ENCODE measurements at places on chromosomes 7 and 10. TPM values are rescaled to one million over a fixed set of nuclear protein-coding genes. Genes with fewer than 3 reads are reported as not detected.

Gene ADAMTS14
- not detected for total RNA-seq

Gene FHIP2A
- total RNA-seq: 52.8 TPM

Gene GCK
- 0.47 TPM for total RNA-seq

Gene C10orf105
- 0.25 TPM for total RNA-seq

Gene NAT16
- not detected for total RNA-seq

Gene SAP25
- 53.4 TPM for total RNA-seq

Gene PDE1C
- total RNA-seq: not detected

Gene SLC18A3
- total RNA-seq: not detected

Gene DPY19L1
- total RNA-seq: 6.0 TPM

Gene PDK4
- total RNA-seq: not detected

Gene PNLIP
- not detected for total RNA-seq

Gene SFTPA1
- total RNA-seq: not detected

Gene FXYD4
- total RNA-seq: not detected

DNA sequence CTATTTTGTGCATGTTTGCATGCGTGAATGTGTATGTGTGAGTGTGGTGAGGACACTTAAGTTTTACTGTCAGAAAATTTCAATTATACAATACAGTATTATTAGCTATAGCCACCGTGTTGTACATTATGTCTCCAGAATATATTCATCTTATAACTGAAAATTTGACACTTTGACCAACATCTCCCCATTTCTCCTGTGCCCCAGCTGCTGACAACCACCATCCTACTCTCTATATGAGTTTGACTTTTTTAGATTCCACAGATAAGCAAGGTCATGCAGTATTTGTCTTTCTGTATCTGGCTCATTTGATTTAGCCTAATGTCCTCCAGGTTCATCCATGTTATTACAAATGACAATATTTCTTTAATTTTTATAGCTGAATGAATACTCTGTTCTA, 195.0 kb downstream of the GPR37 start:
- no peaks in the 10 kb centered on the region for H3K36me3 ChIP-seq
- H3K27ac ChIP-seq: no peak overlapping the region
- no peaks in the 10 kb centered on the region for H3K27me3 ChIP-seq
- no peak for DNase-seq
- H3K4me3 ChIP-seq: no peak overlapping the region

GRCh38 chr10:68992636-68993440, 4.2 kb downstream of the KIFBP start:
- no peak overlapping the region for H3K4me3 ChIP-seq
- peaks cover 45% of the 10 kb centered on the region for H3K4me1 ChIP-seq
- DNase-seq: no peak
- no peak overlapping the region for H3K27ac ChIP-seq

GRCh38 chr7:144853542-144853941, 17.7 kb upstream of the TPK1 start:
- no peak for DNase-seq
- no peak overlapping the region for H3K27ac ChIP-seq
- H3K36me3 ChIP-seq: no peaks in the 10 kb centered on the region
- H3K4me1 ChIP-seq: no peaks in the 10 kb centered on the region
- no peak overlapping the region for H3K4me3 ChIP-seq
- H3K27me3 ChIP-seq: no peaks in the 10 kb centered on the region

GRCh38 chr10:129944456-129944855, 19.6 kb downstream of the EBF3 start:
- no peaks in the 10 kb centered on the region for H3K36me3 ChIP-seq
- H3K4me3 ChIP-seq: no peak overlapping the region
- no peak overlapping the region for H3K27ac ChIP-seq
- no peak for DNase-seq

GRCh38 chr10:38094158-38094926, at the start of gene ZNF37A:
TSS of gene ZNF37A (plus strand) at chr10:38094337. CDS start at chr10:38096618, 2,281 bp downstream.
- H3K27me3 ChIP-seq: no peaks in the 10 kb centered on the region
- peak within 1 kb of the TSS; percentile 94 for H3K4me3 ChIP-seq
- peak; percentile 87 for DNase-seq
- H3K4me1 ChIP-seq: peaks cover 23% of the 10 kb centered on the region
- H3K27ac ChIP-seq: peak within 1 kb of the TSS; percentile 70

GRCh38 chr7:106092204-106092603, 19.9 kb downstream of the SYPL1 start:
- H3K27ac ChIP-seq: no peak overlapping the region
- H3K4me3 ChIP-seq: no peak overlapping the region
- no peaks in the 10 kb centered on the region for H3K27me3 ChIP-seq
- peaks cover 58% of the 10 kb centered on the region for H3K36me3 ChIP-seq
- no peak for DNase-seq

GRCh38 chr7:23205909-23206767, 24.3 kb downstream of the NUP42 start:
- H3K27me3 ChIP-seq: peaks cover 6% of the 10 kb centered on the region
- H3K27ac ChIP-seq: no peak overlapping the region
- peak overlapping the region; percentile 14 for H3K4me3 ChIP-seq
- no peaks in the 10 kb centered on the region for H3K4me1 ChIP-seq
- peaks cover 2% of the 10 kb centered on the region for H3K36me3 ChIP-seq
- no peak for DNase-seq

GRCh38 chr7:47852330-47853245, 95.7 kb downstream of the PKD1L1 start:
- H3K27ac ChIP-seq: no peak overlapping the region
- no peaks in the 10 kb centered on the region for H3K4me1 ChIP-seq
- no peaks in the 10 kb centered on the region for H3K27me3 ChIP-seq
- H3K36me3 ChIP-seq: no peaks in the 10 kb centered on the region
- no peak for DNase-seq

GRCh38 chr10:12681252-12681651, 320.3 kb downstream of the CCDC3 start:
- no peak overlapping the region for H3K27ac ChIP-seq
- no peaks in the 10 kb centered on the region for H3K4me1 ChIP-seq
- no peak overlapping the region for H3K4me3 ChIP-seq
- peak; percentile 4 for DNase-seq

DNA sequence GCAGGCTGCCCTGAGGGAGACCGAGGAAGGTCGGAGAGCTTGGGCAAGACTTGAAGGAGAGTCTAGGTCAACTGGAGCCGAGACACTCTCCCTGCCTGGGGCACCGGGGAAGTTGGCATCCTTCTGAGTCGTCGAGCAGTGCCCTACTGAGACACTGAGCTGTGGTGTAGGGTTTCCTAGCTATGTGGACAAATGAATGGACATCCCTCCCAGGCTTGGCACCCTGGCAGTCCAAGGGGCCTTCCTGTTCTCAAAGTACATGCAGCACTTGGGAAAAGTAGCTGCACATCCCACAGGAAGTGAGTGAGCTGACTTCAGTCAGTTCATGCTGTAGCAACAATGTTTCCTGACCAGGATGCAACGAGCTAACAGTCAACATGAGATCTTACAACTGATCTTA, 57.2 kb upstream of the INPP5A start:
- no peak overlapping the region for H3K4me3 ChIP-seq
- H3K36me3 ChIP-seq: no peaks in the 10 kb centered on the region
- H3K27ac ChIP-seq: no peak overlapping the region
- H3K4me1 ChIP-seq: no peaks in the 10 kb centered on the region
- H3K27me3 ChIP-seq: no peaks in the 10 kb centered on the region

DNA sequence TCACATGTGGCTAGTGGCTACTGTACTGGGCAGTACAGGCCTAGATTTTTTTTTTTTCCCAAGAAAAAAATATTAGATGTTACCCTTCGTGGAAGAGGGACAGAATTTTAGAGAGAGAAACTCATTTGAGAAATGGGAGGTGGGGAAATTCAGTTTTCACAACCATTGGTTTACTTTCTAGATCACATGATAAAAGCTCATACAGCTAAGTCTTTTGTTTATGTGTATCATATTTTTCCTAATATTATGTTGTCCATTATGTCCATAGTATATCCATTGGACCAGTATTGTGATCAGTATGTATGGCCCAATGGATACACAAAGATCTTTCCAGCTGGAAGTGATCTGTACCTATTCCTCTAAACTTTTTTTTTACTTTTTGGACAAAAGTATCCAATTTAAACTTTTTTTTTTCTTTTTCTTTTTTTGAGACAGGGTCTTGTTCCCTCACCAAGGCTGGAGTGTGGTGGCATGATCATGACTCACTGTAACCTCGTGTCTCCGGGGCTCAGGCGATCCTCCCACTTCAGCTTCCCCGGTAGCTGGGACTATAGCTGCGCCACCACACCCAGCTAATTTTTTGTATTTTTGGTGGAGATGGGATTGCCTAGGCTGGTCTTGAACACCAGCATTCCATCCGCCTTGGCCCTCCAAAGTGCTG, 4.1 kb downstream of the CALU start:
- peaks cover 2% of the 10 kb centered on the region for H3K36me3 ChIP-seq
- H3K4me1 ChIP-seq: peaks cover 17% of the 10 kb centered on the region
- DNase-seq: no peak
- no peak overlapping the region for H3K27ac ChIP-seq

DNA sequence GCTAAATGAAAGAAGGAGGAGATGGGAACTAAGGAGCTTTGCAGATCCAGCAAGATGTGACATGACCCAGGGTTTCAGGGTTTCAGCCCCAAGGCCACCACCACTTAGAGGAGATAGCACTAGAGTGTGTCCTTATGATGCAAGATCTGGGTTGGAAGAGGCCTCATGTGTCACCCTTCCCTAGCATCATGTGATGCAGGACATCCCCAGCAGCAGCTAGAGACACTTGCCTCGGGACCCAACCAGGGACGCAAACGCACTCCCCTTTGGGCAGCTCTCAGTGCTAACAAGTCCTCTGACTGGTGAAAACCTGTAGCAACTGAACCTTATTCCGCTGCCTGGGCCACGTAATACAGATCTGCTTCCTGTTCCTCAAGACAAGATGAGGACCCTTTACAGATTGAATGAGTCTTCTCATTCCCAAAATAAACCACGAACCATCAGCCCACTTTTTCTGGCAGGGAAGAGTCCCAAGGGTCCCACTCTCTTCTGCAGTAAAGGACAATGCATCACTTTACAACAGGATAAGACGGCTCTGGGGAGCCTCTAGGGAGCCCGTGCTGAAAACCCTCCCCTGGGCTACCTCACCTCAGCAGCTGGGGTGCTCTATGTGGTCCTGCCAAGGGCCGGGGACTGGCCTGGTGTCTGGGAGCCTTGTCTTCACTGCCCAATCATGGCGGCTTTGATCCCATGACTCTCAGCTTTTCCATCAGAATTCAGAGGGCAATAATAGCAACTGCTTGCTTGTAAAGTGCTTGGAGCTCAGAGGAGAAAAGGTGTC, 44.8 kb upstream of the GDF10 start:
- no peaks in the 10 kb centered on the region for H3K27me3 ChIP-seq
- H3K4me1 ChIP-seq: peaks cover 58% of the 10 kb centered on the region
- peak; percentile 75 for DNase-seq
- no peak overlapping the region for H3K27ac ChIP-seq

DNA sequence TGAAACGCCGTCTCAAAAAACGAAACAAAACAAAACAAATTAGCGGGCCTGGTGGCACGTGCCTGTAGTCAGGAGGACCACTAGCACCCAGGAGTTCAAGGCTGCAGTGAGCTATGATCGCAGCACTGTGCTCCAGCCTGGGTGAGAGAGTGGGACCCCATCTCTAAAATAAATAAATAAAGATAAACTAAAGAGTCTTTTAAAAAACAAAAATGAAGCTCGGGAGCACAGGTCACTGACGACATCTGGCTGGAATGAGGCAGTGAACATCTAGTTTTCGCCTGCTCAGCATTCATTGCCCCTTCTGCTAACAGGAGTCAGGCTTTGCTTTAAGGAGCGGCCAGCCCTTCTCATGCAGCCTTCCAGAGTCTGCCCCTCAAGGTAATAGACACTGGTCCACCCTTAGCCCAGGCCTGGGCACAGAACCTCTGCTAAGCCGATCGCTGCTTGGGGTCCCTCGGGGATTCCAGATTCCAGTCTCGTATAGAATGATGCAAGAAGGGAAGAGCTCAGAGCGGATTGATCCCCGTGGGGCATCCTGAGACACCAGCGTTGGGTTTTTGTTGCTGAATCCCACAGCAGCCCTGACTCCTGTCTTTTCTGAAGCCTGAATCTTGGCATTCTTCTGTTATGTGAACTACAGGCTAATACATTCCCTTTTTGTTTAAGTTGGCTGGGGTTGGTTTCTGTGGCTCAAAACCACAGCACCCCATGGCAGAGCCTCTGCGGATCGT, 14.2 kb upstream of the FOXK1 start:
- no peak overlapping the region for H3K27ac ChIP-seq
- no peaks in the 10 kb centered on the region for H3K36me3 ChIP-seq
- no peak for DNase-seq
- no peaks in the 10 kb centered on the region for H3K27me3 ChIP-seq
- no peaks in the 10 kb centered on the region for H3K4me1 ChIP-seq

DNA sequence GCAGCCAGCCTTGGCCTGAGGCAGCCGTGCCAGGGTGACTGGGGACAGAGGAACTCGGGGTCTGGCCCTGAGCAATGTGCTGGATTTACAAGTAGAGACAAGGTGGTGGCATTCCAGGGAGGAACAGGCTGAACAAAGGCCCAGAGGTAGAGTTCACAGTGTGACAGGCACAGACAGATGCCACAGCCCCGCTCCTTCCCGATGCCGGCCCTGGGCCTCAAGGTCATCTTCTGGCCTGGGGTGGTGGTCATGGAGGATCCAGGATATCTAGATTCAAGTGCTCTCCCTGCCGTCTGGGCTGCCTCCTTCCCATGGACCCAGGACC, 68.9 kb upstream of the COL13A1 start:
- DNase-seq: no peak
- H3K36me3 ChIP-seq: no peaks in the 10 kb centered on the region
- H3K27me3 ChIP-seq: no peaks in the 10 kb centered on the region
- no peak overlapping the region for H3K27ac ChIP-seq
- H3K4me3 ChIP-seq: no peak overlapping the region
- no peaks in the 10 kb centered on the region for H3K4me1 ChIP-seq

GRCh38 chr7:121961089-121961867, 88.3 kb downstream of the PTPRZ1 start:
- no peak overlapping the region for H3K27ac ChIP-seq
- no peaks in the 10 kb centered on the region for H3K4me1 ChIP-seq
- no peaks in the 10 kb centered on the region for H3K27me3 ChIP-seq
- H3K36me3 ChIP-seq: no peaks in the 10 kb centered on the region
- H3K4me3 ChIP-seq: no peak overlapping the region
- no peak for DNase-seq

Data from CD4-positive, alpha-beta T cell (primary cell).